ENCODE measurements at places on chromosomes 3 and 15.

- no peak for DNase-seq
Observed at GRCh38 chr3:10292505-10293419, at the start of gene GHRL. GHRL (minus strand) TSS chr3:10292947; CDS start chr3:10290180, 2,767 bp downstream.

GRCh38 chr3:36991923-36992805 lies 767 bp downstream of the EPM2AIP1 start:
- peak; percentile 5 for DNase-seq

- DNase-seq: no peak
Observed at GRCh38 chr3:411226-411625, 214.7 kb downstream of the CHL1 start.

- no peak for DNase-seq
Observed at GRCh38 chr15:90650117-90650955, 66.8 kb upstream of the BLM start.

DNA sequence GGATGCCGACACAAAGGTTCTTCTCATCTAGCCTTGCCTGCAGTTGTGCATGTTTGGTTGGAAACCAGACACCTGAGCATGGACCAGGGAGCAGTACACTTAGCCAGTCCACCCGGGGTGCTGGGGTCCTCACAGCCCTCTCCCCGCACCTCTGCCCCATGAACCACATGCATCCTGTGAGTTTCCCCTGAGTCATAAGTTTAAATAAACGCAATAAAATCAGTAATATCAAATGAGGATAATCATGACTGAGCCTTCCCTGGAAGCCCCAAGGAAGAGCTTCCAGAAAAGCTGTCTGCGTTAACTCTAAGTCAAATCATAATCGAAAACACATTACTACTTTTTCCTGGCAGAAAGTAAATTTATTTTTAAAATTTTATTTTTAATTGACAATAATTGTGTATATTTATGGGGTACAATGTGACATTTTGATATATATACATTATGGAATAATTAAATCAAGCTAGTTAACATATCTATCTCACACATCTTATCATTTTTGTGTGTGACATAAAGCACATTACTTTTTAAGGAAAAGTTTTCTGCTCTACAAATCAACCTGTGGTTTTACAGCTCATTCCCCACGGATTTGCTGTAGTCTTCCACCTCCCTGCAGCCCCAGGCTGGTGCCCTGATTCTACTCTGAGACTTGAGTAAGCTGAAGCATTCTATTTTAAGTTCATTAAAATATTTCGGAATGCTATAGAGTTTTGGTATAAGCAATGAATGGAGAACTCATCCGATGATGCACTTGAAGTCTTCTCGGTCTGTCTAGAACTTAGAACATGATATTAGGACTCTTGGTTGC lies 166.0 kb upstream of the EIF1B start:
- no peak for DNase-seq

DNA sequence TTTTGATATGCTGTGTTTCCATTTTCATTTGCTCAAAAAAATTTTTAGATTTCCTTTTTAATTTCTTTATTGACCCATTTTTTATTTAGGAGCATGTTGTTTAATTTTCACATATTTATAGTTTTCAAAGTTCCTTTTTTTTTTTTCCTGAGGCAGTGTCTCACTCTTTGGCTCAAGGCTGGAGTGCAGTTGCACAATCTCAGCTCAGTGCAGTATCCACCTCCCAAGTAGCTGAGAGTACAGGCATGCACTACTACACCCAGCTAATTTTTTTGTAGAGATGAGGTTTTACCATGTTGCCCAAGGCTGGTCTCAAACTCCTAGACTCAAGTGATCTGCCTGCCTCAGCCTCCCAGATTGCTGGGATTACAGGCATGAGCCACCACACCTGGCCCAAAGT lies 36.2 kb downstream of the PFN2 start:
- no peak for DNase-seq

All from stimulated activated CD4-positive, alpha-beta T cell treated with anti-CD3 and anti-CD28 coated beads, TNF-alpha, amount 100 ng/mL, for 24 hours (primary cell).